ENCODE measurements at places on chromosomes 5 and 9.

GRCh38 chr5:139446956-139447779, 7.8 kb upstream of the DNAJC18 start:
- DNase-seq: no peak

GRCh38 chr5:104764197-104764596, 1201.6 kb upstream of the NUDT12 start:
- DNase-seq: no peak

GRCh38 chr9:92097997-92098482, 17.2 kb downstream of the SPTLC1 start:
- DNase-seq: no peak

DNA sequence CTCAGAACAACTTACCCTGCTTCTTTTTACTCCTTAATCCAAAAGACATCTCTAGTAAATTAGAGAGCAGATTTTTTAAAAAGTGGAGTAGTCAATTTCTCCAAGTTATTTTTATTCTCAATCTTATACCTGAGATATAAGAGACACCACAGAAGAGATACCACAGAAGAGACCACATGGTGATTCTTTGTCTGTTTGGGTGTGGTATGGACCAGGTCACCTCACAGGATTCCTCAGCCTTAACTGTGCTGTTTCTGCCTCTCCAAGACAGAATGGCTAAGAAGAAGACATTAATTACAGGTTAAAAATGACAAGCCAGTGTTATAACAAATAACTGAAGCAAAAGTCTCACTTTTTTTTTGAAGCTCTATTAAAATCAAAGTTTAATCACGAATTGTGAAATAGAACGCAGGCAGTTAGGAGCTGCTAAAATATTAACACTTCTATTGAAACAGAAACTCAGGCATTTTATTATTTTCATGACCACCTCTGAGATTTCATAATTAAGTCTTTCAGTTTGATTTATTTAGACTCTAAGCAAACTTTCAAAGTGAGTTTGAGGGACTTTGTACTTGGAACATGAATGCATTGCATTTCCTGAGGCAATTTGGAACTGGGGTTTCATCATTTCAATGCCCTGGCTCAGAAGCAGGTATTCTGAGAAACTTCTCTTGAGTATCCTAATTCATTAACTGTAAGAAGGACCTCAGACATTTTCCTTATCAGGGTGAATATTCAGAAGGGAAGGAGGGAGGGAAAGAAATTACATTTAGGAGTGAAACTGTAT, 280.7 kb downstream of the KCTD16 start:
- DNase-seq: no peak

DNA sequence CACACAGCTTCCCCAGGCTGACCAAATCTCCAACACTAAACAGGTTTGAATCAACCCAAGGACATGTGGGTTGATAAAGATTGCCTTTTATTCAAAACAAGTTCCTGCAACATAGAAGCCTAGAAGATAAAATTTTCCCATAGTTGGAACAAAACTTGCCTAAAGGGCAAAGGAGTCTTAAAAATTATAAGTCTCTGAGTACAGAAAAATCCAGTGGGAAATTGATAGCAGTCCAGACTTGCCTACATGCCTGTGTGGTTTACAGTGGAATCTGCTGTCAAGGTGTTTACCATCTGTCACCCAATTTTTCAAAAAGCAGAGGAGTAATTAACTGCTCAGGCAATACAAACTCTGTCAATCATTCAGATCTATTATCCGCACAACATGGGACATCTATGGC, 168.2 kb downstream of the PPP2R2B start:
- DNase-seq: no peak

DNA sequence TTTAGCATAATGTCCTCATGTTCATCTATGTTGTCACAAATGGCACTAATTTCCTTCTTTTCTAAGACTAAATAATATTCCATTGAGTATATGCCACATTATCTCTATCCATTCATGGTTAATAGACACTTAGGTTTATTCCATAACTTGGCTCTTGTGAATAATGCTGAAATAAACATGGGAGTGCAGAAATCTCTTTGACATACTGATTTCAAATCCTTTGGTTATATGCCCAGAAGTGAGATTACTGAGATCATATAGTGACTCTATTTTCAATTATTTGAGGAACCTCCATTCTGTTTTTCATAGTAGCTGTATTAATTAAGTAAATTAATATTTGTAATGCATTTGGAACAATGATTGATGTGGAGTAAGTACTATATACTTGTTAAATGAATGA, 13.0 kb downstream of the SMIM3 start:
- no peak for DNase-seq

DNA sequence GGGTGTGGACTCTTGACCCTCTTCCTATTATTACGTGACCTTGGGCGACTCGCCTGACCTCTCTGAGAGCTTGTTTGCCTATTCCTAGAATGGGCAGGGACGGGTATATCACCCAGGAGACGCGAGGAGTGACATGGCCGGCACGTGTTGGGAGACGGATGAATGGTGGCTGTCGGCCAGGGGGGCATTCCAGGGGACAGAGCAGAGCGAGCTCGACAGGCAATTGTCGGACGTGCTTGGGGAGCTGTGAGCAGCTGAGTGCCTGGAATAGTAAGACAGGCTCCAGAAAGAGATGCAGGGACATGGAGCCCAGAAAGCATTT, 29.3 kb upstream of the UNC5A start:
- DNase-seq: no peak

- DNase-seq: no peak
Measured at GRCh38 chr5:119323601-119324000, 32.2 kb upstream of the TNFAIP8 start.

DNA sequence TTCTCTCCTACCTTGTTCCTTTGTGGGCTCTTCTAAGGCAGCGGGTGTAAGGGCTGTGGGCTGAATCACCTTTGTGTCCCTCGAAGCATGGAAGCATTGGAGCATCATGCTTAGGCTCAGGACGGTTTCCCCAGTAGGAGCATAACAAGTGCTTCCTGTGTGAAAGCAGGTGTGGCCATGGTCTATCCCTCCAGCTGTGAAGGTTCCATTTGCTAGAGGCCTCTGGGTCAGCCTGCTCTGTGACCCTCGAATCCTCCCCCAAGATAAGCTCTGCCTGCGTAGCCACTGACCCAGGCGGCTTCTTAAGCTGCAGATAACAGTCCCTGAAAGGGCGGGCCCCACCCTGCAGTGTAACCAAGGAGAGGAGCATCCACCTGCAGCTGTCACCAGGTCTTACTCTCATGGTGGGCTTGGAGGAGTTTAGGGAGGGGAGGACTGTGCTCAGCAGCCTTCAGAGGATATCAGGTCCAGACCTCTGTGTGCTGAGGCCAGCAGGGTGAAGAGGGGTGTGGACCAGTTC, 8.4 kb upstream of the NDST1 start:
- DNase-seq: no peak

GRCh38 chr5:177443144-177443983, 3.2 kb upstream of the PRR7 start:
- no peak for DNase-seq

- DNase-seq: no peak
Measured at GRCh38 chr9:97771641-97772040, 74.5 kb upstream of the XPA start.

GRCh38 chr5:128202320-128202719, 118.8 kb downstream of the SLC12A2 start:
- DNase-seq: no peak

DNA sequence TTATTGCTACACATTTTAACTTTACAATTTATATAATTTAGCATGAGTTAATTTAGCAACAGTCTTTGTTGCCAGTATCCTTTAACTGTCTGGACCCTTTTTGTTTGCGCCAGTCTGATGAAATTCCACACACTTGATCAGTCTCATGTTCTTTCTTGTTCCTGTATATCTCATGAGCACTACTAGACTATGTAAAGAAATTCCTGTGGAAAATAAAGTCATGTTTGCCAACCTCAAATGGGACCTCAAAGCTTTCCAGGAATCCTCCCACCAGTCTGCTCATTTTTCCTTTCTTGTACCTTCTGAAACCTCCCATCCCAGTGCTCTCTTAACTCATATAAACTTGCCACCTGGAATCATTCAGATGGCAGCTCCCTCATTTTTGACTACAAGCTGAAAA, 8.0 kb downstream of the DMXL1 start:
- no peak for DNase-seq

DNA sequence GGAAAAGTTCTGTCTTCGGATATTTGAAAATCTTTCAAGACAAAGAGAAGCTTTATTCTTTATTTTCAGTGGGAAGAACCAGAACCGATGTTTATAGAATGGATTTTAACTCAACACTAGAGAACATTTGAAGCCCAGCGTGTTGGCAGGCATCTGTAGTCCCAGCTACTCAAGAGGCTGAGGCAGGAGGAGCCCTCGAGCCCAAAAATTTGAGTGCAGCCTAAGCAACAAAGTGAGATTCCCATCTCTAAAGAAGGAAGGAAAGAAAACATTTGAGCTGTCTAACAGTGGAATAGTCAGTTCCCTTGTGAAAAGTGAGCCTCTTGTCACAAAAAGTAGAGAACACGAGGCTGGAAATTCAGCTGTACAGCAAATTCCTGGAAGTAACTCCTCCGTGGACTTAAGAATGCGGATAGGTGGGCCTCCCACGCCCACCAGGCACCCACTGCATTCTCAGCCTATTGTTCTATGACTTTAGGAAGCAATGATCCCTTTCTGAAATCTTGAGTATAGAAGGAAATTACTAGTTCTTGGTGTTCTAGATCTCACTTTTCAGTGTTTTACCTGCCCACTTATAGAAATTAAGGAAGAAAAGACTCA, 2.3 kb upstream of the PTPDC1 start:
- DNase-seq: no peak

DNA sequence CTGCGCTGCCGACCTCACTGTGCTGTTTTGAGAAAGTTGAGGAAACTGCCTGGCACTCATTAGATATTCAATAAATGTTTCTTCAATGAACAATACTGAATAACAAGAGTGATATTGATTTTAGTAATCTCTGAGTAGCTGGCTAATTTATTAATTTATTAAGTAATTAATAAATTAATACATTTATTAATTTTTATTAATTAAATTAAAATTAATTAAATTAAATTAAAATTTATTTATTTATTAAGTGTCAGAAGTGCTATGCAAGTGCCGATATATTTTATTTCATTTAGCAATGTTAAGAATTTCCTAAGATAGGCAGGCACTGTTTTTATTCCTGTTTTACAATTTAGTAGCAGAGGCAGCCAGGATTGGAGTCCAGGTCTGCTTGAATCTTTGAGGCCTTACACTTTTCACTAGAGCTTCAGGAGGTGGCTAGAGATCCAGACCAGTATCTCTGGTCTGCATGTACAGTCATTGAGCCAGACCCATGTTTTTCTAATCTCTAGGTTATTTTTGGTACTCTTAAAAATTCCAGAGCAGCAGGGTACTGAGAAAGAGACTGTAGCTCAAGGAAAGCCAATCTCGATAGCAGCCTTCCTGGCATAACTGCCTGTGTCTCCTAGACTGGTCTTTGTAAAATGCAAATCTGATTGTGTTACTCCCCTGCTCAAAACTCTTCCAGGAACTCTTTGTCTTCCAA, 109.2 kb downstream of the ARHGEF28 start:
- no peak for DNase-seq
